Stimulated activated CD4-positive, alpha-beta T cell treated with anti-CD3 and anti-CD28 coated beads, Interleukin-1b, Interleukin-23, amount 100 ng/mL, for 4 hours (primary cell): ENCODE measurements at places on chromosomes 12 and 14.

DNA sequence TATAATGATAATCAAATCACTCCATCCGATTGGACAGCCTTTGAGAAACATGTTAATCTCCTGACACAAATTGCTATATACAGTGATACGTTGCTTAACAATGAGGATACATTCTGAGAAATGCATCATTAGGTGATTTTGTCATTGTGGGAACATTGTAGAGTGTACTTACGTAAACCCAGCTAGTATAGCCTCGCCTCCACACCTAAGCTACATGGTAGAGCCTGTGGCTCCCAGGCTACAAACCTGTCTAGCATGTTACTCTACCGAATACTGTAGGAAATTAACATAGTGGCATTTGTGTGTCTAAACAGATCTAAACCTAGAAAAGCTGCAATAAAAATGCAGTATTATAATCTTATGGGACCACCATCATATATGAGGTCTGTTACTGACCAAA is 128.6 kb upstream of the PWP1 start:
- no peak for DNase-seq

- no peak for DNase-seq
These were observed 211.6 kb downstream of the KIF26A start for GRCh38 chr14:104349950-104350349.

DNA sequence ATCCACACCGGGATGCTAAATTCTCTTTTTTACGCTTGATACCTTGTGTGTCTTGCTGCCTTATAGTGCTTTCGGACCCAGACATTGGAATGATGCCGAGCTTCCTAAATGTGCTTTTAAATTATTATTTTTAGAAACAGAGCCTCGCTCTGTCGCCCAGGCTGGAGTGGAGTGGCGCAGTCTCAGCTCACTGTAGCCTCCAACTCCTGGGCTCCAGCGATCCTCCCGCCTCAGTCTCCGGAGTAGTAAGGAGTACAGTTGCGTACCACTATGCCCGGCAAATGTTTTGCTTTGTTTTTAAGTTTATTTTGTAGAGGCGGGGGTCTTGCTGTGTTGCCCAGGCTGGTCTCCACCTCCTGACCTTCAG is 489 bp upstream of the EML5 start:
- no peak for DNase-seq

GRCh38 chr12:101940400-101940950 is 63.1 kb downstream of the DRAM1 start:
- no peak for DNase-seq

- no peak for DNase-seq
These were observed 165.0 kb downstream of the GRIN2B start for GRCh38 chr12:13816394-13816793.

DNA sequence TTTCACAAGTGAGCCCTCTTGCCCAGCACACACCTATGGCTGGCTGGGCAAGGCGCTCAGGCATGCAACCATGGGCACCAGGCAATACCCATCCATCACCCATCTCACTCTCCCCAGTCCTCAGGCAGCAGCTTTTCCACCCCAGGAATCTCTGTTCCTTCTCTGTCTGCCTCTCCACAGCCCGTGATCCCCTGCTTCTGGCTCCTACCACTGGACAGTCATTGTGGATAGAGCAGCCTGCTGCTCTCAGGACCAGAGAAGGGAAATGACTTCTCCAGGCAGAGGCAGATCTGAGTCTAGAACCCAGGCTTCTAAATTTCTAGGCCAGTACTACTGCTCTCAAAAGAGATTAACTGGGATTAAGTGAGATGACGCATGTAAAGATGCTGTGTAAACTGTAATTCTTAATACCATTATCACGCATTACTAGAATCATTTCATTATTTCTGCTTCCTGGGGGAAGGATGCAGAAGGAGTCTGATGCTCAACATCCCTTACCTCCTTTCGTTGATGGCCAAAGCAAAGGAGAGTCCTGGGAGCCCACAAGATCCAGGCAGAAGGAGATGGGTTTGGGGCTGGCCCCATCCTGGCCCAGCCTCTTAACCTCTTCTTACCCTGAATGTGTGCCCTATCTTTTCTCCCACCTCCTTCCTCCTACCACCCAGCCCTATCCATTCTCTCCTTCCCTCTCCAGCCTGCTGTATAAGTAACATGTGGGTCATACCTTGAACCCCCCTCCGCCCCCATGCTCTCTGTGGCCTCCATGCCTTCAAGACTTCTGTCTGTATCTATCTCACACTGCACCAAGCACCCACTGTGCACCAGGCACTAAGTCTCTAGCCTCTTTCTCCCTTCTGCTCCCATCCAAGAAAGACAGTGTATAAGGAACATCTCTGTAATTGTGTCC is 4.8 kb upstream of the AQP5 start:
- DNase-seq, result no peak

DNA sequence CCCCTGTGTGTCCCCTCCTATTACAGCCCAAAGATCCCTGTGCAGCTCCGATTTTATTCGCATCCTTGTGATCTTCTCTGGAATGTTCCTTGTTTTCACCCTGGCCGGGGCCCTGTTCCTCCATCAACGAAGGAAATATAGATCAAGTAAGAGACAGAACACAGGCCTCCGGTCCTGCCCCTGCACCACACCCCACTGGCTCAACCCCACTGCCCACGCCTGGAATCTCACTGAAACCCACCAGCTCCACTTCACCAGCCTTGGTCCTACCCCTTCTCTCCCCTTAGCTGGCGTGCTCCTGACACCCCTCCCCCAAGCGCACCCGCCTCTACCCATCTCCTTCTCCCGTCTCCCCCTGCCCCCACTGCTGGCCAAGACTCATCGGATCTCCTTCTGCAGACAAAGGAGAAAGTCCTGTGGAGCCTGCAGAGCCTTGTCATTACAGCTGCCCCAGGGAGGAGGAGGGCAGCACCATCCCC is 934 bp upstream of the TAPBPL start:
- DNase-seq, result no peak

GRCh38 chr14:70357557-70357956 is 1.9 kb downstream of the COX16 start:
- DNase-seq, result no peak

- no peak for DNase-seq
These were observed 6.2 kb upstream of the TCP11L2 start for GRCh38 chr12:106296179-106296877.

- peak; percentile 47 for DNase-seq
These were observed at the start of gene ADSS1 for GRCh38 chr14:104723651-104724406. Gene ADSS1, plus strand, starts transcription at chr14:104724229. Its CDS starts 42 bp downstream, at chr14:104724271.

DNA sequence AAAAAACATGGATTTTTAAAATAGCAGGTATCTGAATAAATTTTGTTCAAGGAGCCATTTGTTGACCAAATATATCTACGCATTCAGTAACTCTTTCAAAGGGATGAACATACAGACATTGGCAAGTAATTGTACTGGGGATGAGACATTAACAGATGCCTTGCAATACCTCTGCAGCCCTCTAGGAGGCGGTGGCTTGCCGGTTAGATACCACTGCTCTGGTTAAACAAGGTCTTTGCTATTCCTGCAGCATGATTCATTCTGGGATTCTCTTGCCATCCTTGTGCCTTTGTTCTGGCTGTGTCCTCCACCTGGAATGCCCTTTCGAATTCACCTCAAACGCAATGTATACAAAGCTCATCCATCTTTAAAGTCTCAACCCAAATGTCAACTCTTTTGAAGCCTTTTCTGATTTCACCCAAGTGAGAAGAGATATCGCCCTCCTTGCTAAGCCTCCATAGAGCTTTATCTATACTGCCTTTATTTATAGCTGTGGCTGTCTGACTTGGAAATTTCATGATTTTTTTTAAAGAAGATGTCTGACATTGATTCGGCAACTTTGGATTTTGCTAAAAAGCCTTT is 131.0 kb upstream of the SRRM4 start:
- no peak for DNase-seq

DNA sequence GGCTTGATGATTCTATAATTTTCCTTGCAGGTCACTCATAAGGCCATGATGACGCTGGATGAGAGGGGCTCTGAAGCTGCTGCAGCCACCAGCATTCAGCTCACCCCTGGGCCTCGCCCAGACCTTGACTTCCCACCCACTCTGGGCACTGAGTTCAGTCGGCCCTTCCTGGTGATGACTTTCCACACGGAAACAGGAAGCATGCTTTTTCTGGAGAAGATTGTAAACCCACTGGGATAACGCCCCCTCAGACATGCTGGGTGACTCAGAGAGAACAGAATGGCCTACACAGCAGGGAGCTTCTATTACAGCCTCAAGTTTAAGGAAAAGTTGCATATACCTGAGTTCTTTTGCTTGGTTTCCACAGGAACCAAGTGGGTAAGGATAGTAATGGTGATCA is 34.3 kb downstream of the SERPINA3 start:
- no peak for DNase-seq

DNA sequence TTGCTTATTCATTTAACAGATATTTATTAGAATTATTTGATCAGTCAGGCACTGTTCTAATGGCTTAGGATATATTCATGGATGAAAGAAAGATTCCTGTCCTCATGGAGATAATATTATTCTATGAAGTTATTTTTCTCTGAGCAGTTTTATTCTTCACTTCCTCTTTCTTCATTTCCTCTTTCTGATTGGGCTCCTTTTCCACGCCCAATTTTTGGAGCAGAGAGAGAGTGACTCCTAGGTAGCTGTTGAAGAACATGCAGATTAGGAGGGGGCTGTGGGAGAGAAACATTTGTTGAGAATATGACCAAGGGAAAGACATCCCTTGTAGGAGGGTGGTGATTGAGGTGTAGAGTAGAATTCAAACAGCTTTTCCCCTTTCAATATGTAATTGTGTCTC is 6.0 kb upstream of the YARS2 start:
- DNase-seq, result no peak

- no peak for DNase-seq
These were observed 858 bp upstream of the ANKRD13A start for GRCh38 chr12:109998241-109998903.

GRCh38 chr12:78790148-78790547 is 74.4 kb upstream of the SYT1 start:
- DNase-seq, result no peak
